Activated CD4-positive, alpha-beta T cell treated with anti-CD3 and anti-CD28 coated beads, Interleukin-2, amount 50 U/mL, for 4 hours (primary cell): ENCODE measurements at places on chromosomes 12 and 14.

- DNase-seq: no peak
Measured at GRCh38 chr14:57875296-57875695, 9.4 kb upstream of the SLC35F4 start.

DNA sequence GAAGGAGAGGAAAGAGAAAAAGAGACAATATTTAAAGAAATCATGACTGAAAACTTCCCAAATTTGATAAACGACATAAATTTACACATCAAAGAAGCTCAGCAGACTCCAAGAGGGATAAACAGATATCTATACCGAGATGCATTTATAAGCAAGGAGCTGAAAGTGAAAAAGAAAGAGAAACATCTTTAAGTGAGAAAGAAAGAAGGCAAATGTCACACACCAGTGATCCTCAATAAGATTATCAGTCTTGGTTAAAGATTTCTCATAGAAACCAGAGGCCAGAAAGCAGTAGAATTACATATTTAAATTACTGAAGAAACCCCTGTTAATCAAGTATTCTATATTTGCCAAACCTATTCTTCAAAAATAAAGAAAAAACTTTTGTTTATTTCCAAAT lies 424.2 kb downstream of the SLC16A7 start:
- DNase-seq: no peak

DNA sequence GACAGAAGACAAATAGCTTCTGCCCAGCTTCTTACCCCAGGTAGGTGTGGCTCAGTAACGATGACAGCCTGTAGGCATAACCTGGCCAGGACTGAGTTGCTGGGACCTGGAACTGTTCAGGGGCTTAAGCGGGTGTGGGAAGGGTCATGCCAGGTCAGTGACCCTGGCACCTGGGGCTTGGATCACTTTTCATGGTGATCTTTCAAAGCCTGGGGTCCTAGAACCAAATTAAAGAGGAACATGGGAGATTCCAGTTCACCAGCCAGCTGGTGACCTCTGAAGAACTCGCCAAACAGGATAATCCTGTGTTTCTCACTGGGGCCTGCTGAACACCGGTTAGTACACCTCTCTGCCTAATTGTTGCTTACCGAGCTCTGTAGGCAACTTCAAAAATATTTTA lies 102.6 kb upstream of the LMNTD1 start:
- no peak for DNase-seq

DNA sequence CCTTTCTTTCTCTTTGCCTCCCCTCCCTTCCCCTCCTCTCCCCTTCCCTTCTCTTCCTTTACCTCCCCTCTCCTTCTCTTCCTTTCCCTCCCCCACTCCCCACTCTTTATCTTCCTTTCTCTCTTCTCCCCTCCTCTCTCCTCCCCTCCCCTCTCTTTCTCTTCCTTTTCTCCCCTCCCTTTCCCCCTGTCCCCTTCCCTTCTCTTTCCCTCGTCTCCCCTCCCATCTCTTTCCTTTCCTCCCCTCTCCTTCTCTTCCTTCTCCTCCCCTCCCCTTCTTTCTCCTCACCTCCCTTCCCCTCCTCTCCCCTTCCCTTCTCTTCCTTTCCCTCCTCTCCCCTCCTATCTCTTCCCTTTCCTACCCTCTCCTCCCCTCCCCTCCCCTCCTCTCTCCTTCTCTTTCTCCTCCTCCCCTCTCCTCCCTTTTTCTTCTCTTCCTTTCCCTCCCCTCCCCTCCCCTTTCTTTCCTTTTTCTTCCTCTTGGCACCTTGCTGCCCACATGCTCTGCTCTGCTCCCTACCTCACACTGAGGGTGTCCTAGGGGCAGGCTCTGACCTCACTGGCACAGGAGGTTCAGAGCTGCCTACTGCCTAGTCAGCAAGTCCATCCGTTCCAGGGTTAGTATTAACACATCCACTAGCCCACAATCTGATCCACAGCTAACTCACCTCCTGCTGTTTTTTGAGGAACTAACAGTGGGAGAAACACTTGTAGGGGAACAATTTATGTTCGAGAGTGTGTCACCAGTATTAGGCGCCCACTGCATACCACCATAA lies 101.0 kb downstream of the NUAK1 start:
- no peak for DNase-seq

DNA sequence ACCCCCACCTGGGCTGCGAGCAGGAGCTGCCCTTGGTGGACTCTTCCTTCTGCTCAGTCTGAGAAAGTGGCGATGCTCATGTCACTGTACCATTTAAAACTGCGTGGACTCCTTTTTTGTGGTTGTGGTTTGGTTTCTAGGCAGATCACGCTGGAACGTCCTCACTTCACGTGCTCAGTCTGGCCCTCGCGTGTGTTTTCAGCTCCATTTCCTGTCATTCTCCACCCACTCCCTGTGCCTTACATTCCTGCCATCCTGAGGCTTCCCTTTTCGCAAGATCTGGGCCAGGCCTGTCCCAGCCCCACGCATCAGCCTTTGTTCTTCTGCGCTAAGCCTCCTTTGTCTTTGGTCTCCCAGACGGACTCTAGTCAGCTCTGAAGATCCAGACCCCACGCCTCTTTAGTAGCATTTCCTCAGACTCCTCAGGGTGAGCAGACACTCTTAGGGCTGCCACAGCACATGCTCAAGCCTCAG lies 105.4 kb downstream of the FBXL14 start:
- DNase-seq: no peak

- peak; percentile 63 for DNase-seq
Measured at GRCh38 chr14:68685419-68686204, 107.3 kb downstream of the ZFP36L1 start.

- no peak for DNase-seq
Measured at GRCh38 chr12:106704081-106704480, 70.4 kb upstream of the RIC8B start.
